DMS 273 treated with DMSO at 0.1 percent for 48 hours (cell line): ENCODE measurements at places on chromosomes 7 and 10.

DNA sequence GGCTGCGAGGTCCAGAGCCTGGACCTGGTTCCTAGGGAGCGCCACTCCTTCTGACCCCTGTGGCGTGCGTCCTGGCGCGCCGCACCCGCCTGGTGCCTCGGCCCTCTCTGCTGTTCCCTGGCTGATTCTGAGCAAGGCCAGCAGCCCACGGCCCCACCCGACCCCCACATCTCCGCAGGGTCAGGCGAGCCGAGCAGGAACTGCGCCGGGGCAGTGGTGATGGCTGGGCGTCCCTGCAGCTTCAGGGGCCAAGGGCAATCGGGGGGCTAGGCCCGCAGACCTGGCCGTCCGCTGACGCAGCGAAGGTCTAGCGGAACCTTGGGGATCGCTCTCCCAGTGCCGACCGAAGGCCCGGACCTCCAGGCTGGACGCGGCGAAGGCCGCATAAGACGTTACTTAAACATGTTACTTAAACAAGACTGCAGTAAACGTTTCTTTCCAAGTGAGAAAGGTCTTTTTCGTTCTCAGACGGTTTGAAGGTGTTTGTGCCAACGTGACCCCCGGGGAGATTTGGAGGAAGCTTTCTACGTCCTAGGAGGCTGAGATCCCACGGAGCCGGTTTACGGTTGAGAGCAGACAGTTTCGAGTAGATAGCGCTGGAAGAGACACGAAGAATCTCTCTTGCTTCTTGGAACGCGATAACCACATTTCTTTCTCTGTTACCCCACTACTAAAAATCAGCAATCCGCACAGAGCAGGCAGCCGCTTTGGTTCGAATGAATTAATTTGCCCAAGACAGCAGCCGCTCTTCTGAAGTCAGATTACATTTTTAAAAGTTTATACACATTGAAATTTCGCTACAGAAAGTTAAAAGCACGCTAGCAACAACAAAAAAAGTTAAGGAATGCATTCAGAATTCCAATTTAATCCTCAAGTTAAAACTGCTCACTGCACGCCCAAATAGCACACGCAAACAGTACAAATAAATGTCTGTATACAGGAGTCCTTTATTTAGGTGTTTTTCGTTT is 4.9 kb upstream of the NKX2-3 start:
- DNase-seq: no peak

DNA sequence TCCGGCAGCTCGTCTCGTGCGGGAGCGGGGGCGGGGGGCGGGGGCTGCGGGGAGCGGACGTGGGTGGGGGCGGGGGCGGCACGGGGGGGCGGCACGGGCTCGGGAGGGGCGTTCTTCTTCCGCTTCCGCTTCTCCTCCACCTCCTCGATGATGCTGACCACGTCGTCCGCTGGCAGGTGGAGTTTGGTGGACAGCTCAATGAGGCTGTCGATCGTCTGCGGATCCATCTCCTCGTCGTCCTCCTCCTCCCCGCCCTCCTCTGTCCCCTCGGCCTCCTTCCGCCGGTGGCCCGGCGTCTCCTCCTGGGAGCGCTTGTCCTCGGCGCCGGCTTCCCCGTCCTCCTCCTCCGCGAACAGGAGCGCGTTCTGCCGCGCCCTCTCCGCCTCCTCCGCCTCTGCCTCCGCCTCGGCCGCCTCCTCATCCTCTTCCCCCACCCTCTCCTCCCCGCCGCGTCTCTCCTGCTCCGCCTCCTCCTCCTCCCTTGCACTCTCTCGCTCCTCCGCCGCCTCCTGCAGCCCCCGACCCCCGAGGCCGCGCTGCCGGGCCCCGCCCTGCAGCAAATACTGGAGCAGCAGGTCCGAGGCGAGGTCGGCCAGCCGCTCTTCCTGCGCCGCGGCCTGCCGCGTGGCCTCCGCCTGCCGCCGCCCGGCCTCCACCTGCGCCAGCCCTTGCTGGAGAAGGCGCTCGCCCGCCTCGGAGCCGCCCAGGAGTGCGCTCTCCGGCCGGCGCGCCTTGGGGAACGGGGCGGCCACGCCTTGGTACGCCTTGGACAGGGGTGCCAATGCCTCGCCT is 1.9 kb downstream of the VGF start:
- no peak for DNase-seq

DNA sequence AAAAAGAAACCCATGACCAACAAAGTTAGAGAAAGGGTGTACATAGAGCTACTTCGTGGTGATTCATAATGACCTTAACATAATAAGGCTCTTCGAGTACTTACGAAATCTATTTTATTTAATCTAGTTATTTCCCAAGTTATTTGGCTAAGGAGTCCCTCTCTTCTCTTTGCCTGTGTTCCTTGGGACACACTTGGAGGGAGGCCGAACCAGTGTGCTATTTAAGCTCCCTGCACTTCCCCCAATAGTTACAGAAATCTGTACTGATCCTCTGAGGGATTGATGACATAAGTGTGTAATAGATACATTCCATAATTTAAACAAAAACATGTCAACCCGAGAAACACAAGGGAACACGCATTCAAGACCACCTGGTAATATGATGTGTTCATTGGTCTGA is 351.1 kb downstream of the GATA3 start:
- no peak for DNase-seq

- DNase-seq: no peak
Measured at GRCh38 chr10:60952067-60952845, 8.3 kb upstream of the RHOBTB1 start.

DNA sequence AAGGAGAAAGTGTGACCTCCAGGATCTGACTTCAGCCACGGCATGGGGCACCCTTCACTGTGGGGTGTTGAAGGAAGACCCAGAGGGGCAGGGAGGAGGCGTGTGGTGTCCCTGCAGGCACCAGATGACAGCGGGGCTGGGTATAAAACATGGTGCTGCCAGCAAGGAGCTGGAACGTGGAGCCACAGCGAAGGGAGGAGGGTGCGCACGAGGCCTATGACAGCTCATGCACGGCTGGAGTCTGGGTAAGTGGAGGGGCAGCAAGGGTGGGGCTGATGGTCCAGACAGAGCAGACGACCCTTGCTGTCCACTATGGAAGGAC is 27.8 kb upstream of the FOXL3 start:
- no peak for DNase-seq

- no peak for DNase-seq
Measured at GRCh38 chr10:30719832-30720231, 90.3 kb upstream of the LYZL2 start.
